Cerebellum (tissue), 4 donors: ENCODE measurements at places on chromosomes 13 and 19. TPM values are rescaled to one million over a fixed set of nuclear protein-coding genes. Genes with fewer than 3 reads are reported as not detected.

Gene LENG8
- total RNA-seq: 49.7 TPM

Gene IGSF23
- total RNA-seq: not detected

Gene TSSK6
- total RNA-seq: 1.2 TPM

Gene ATP4B
- not detected for total RNA-seq

Gene SLC25A41
- 0.91 TPM for total RNA-seq

Gene KIR3DL1
- not detected for total RNA-seq

Gene CD70
- total RNA-seq: not detected

Gene ZNF181
- 34.4 TPM for total RNA-seq

Gene LIG4
- total RNA-seq: 16.7 TPM

Gene ZNF548
- 45.7 TPM for total RNA-seq
